HS-27A (cell line): ENCODE measurements at places on chromosomes 6 and 20.
A peak's percentile ranks its signal among the peaks of the same experiment; 100 is the strongest.

GRCh38 chr6:161575523-161576254, 301.8 kb upstream of the AGPAT4 start:
- DNase-seq: no peak

GRCh38 chr6:137902699-137903098, 35.6 kb downstream of the TNFAIP3 start:
- no peak for DNase-seq

GRCh38 chr6:130115036-130115435, 96.7 kb downstream of the L3MBTL3 start:
- DNase-seq: no peak

- no peak for DNase-seq
Measured at GRCh38 chr6:37202788-37203491, 33.0 kb downstream of the PIM1 start.

DNA sequence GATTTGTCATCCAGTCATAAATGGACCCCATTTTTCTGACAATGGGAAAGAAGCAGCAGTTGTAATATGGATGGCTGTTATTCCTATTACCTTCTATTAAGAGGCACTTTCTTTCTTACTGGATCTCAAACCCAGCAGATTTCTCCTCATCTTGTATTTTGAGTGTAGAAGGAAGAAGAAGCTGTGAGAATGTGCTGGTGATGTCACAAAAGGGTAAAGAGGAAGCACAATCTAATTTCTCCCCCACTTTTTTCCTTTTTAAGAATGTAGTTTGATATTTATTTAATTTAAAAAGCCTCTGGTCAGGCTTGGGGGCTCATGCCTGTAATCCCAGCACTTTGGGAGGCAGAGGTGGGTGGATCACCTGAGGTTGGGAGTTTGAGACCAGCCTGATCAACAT, 100.0 kb upstream of the JARID2 start:
- no peak for DNase-seq

DNA sequence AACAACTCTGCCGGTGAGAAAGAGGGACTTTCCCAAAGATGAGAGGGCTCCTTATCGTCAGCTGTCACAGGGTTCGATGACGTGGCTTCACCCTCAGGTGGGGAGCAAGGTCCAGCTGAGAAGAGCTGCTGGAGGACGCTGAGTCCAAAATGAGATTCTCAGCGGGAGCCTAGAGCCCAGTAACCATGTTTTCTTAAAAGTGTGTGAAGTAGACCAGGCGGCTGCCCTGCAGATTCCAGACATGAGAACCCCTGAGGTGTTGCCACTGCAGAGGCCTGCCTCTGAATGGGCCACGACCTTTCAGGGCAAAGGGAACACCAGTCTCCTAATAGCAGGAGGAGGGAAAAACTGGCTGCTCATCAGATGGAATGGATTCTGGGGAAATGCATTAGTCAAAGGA, 375.1 kb downstream of the BTBD9 start:
- DNase-seq: no peak

DNA sequence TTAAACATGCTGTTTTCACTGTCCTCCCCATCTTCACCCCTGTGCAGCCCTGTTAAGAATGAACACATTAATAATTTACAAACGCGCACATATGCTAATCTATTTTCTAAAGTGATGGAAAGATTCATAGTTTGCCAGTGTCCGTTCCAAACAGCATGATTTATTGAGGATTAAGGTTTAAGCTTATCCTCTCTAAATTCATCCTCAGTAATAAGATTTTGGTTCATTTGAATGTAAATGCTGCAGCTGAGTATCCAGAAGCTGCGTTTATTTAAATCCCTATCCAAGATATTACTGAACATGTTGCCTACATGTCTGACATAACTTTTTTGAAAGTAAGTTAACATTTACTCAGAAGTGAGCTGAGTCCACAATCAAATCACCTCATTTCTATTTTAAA, 42.8 kb upstream of the FAM135A start:
- no peak for DNase-seq

- DNase-seq: no peak
Measured at GRCh38 chr6:37557645-37558114, 58.0 kb upstream of the CCDC167 start.

- peak; percentile 70 for DNase-seq
Measured at GRCh38 chr20:44747166-44748004, 1.7 kb downstream of the KCNK15 start.

GRCh38 chr20:8671370-8671961, 397.4 kb upstream of the PLCB4 start:
- DNase-seq: no peak

GRCh38 chr6:37532122-37532521, 32.4 kb upstream of the CCDC167 start:
- DNase-seq: no peak

GRCh38 chr20:57425150-57426013, 34.2 kb downstream of the RBM38 start:
- no peak for DNase-seq

- no peak for DNase-seq
Measured at GRCh38 chr6:147221739-147222138, 17.5 kb downstream of the STXBP5 start.

- no peak for DNase-seq
Measured at GRCh38 chr6:165055231-165055630, 254.2 kb downstream of the C6orf118 start.

GRCh38 chr6:112360498-112360897, 13.4 kb downstream of the RFPL4B start:
- no peak for DNase-seq

DNA sequence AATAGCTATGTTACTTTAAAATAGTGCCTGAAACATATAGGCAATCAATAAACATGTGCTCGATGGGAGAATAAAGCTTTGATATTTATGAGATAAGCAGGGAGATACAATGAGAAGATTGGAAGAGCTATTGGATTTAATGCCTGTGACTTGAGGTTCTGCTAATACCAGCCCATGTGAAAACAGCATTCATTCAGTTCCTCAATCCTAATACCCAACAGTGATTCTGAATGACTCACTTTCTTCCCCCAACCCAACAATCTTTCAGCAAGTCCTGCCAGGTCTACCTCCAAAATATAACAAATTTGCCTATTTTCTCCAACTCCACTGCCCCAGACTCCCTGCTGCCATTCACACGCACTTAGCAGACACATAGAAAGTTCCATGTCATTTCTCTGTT, 26.6 kb upstream of the KLHL31 start:
- DNase-seq: no peak

- no peak for DNase-seq
Measured at GRCh38 chr6:122428781-122429180, 29.3 kb downstream of the HSF2 start.

GRCh38 chr6:138844192-138844591, 48.3 kb downstream of the ECT2L start:
- no peak for DNase-seq

GRCh38 chr6:147046141-147046877, 157.9 kb upstream of the STXBP5 start:
- DNase-seq: no peak

GRCh38 chr6:159728531-159728964, 1.2 kb downstream of the WTAP start:
- DNase-seq: no peak

GRCh38 chr20:60585651-60586050, 627.4 kb downstream of the CDH26 start:
- DNase-seq: no peak

- no peak for DNase-seq
Measured at GRCh38 chr6:34143884-34144580, 1.9 kb downstream of the GRM4 start.

DNA sequence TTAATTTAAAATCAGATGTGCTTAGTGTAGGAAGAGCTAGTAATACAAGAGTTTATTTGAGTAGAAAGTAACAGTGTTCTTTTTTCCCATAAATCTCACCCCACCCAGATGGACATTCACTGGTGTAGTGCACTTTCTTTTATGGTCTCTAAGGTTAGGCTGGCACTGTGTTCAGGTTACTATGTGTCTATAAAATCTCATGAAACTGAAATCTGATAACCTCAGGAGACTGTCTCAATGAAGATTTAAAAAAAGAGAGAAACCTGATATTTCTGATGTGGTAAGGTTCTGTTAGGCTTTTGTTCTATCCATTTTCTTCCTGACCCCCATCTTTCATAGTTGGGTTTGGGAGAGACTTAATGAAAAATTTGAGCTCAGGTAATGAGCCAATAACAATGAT, 101.2 kb upstream of the CLVS2 start:
- no peak for DNase-seq

DNA sequence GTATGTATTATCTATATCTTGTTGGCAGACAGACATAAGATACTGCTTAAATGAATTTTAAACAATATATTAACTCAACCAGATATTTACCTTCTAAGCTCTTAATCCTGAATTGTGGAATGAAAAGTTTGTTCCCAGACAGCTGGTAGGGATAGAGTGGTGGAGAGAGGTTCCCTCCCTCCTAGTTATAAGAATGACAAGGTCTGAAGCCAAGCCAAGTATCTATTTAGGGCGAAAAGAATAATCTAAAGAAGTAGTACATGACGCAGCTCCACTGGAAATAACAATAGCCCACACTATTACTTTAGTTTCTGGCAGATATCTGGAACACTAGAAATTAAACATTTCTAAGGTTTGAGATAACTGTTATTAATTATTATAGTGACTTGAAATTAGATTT, 104.3 kb downstream of the AHI1 start:
- no peak for DNase-seq

DNA sequence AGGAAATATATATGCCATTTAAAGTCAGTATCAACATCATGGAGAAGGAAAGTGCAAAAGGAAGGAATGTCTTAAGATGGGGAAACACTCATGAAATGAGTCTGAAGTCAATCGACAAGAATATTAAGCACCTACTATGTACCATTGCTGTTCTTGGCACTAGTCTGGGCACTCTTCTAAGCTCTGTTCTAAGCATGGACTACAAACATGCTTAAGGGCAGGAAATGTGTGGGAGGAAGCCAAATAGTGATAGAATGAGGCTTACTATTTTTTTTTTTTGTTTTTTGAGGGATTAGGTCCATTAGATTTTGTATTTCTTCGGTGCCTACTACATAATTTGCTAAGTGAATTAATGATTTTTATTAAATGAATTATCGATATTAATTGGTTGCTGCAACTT, 83.8 kb upstream of the SUPT3H start:
- no peak for DNase-seq

- DNase-seq: no peak
Measured at GRCh38 chr6:152836523-152836922, 85.9 kb downstream of the VIP start.

DNA sequence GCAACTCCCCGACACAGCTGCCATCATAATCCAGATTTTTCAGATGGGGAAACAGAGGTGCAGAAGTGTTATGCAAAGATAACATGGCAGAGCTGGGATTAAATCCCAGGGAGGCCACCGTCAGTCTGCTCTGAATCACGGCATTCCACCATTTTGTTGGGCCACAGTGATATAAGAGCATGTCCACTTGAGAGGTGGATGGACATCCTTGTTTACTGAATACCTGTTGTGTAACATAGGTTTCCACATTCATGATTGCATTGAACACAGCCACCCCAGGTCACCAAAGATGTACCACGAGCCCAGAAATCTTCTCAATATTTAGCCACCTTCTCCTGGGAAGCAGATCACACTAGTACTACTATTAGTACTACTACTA, 191.5 kb downstream of the LRFN2 start:
- DNase-seq: no peak

GRCh38 chr6:161985876-161986423, 712.1 kb upstream of the AGPAT4 start:
- no peak for DNase-seq

- no peak for DNase-seq
Measured at GRCh38 chr6:167547328-167547692, 222.4 kb downstream of the TTLL2 start.

- no peak for DNase-seq
Measured at GRCh38 chr6:74069089-74069581, 373.1 kb downstream of the CD109 start.

DNA sequence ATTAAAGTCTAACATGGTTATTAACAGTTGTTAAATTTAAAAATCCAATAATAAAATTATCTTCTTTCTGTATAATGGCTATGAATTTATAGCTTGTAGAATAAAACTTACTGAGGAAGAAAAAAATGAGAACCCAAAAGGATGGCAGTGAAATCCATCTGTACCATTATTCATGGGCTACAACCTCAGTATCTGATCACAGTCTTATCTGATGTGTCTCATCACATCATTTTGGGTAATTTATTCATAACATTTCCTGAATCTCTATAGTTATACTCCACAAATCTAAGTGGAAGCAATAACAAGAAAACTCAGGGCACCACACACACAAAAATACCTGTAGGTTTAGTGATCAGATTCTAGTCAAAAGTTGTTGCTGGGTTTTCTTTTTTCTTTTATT, 7.3 kb downstream of the CLDN20 start:
- no peak for DNase-seq

GRCh38 chr6:18155864-18156421, 721 bp downstream of the KDM1B start:
- no peak for DNase-seq

GRCh38 chr6:79694623-79695343, 63.7 kb downstream of the SH3BGRL2 start:
- DNase-seq: no peak

- DNase-seq: no peak
Measured at GRCh38 chr6:72627539-72627938, 5.7 kb downstream of the KCNQ5 start.

GRCh38 chr20:19765913-19766312, 7.9 kb downstream of the RIN2 start:
- no peak for DNase-seq

- DNase-seq: no peak
Measured at GRCh38 chr6:157538168-157538567, 157.2 kb downstream of the ZDHHC14 start.
